ENCODE measurements at places on chromosomes 7 and 10.

- no peak for DNase-seq
Measured at GRCh38 chr7:47049234-47049774, 532.6 kb downstream of the TNS3 start.

DNA sequence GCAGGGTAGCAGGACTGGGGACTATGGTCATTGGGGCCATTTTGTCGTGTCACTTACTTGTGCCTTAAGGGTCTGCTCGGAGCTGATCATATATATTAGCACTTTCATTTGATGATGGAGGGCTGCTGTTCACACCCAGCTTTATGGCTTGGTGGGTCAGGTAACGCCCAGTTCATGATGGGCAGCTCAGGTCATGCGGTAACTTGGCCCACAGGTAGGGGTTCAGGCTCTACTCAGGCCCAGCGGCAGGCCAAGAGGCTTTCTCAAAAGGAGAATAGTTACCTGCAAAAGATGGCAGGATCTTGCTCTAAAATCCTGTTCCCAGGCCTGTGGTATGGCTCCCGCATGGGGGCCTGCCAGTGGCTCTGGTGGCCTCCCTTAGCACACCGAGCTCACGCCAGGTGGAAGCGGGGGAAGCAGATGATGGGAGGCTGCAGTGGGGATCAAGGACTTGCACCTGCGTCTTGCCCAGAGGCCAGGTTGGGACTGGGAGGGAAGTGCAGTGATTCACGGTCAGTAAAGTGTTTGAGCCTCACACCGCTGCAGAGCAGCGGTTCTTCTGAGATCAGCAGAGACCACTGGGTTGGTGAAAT is 109.5 kb downstream of the ADCY1 start:
- no peak for DNase-seq

DNA sequence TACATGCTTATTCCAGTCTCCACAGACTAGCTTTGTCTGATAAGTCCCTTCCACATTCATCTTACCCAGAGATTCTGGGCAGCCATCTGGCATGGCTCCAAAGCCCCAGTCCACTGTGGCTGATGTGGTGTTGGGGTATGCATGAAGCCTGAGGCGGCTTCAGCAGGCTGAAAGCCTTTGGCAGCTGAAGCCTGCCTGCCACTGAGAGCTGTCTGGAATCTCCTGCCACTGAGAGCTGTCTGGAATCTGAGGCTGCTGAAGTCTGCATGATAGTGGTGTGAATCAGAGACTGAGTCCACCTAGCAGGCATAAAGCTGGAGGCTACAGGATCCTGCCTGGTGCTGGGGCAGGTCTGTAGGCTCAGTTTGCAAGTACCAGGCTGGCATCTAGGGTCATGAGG is 87.1 kb downstream of the DYNC1I1 start:
- DNase-seq: peak; percentile 94

GRCh38 chr7:32218741-32219288 is 148.6 kb upstream of the PDE1C start:
- no peak for DNase-seq

GRCh38 chr7:4849390-4849789 is 12.4 kb downstream of the PAPOLB start:
- peak; percentile 51 for DNase-seq

GRCh38 chr10:123930340-123931001 is 38.9 kb upstream of the CPXM2 start:
- DNase-seq: peak; percentile 91

- peak; percentile 54 for DNase-seq
Measured at GRCh38 chr7:101169838-101170551, 4.6 kb upstream of the VGF start.

GRCh38 chr7:142176901-142177300 is 65.4 kb downstream of the MGAM2 start:
- no peak for DNase-seq

- no peak for DNase-seq
Measured at GRCh38 chr7:103879928-103880600, 109.4 kb downstream of the RELN start.

DNA sequence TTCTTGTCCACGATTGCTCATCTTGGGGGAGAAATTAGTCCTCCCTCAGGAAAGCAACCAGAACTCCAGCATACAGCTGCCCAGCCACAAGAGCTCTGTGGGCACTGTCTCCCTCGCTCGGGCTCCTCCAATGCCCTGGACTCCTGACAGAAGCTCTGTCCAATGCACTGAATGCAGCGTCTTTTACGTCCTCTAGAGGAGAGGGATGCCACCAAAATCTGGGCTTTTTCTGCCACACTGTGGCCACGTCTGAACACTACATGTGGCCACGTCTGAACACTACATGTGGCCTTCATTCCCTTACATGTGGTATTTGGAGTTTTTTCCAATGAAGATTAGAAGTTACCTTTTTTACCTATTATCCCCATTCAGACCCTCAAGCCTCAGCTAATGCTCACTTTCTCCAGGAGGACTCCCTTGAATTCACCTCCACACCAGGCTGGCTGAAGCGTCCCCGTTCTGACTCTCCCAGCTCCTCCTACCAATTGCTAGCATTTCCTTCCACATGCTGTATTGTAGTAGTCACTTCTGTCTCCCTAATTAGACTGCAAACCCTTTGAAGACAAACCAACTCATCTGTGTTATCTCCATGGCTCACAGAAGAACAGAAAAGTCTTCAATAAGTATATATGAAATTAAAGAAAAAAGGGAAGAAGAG is 134.3 kb upstream of the PDE1C start:
- DNase-seq: peak; percentile 96

Measured in RPMI7951 (cell line).